ENCODE measurements at places on chromosomes 5 and 9. TPM values are rescaled to one million over a fixed set of nuclear protein-coding genes. Genes with fewer than 3 reads are reported as not detected.

OBP2B gene
- not detected for total RNA-seq

KIF12 gene
- not detected for total RNA-seq

SH3TC2 gene
- total RNA-seq = 9.3 TPM

- DNase-seq = no peak
Observed at GRCh38 chr9:35495984-35496383, 6.1 kb downstream of the RUSC2 start.

DNA sequence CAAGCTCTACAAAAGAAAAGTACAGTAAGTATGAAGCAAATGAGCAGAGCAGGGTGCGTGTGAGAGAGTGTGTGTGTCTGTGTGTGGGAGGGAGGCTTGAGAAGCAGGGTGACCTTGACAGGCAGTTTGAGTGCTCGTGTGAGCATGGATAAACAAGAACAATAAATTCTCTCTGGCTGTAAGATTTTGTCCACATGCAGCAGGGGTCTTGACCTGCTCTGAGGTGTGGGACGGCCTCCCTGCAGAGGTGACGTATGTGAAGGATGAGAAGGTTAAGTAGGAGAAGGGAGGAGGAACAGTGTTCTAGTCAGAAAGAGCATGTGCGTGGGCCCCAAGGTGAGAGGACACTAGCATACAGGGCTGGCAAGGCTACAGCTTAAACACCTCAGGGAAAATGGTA lies 49.0 kb downstream of the SPTLC1 start:
- no peak for DNase-seq

DNA sequence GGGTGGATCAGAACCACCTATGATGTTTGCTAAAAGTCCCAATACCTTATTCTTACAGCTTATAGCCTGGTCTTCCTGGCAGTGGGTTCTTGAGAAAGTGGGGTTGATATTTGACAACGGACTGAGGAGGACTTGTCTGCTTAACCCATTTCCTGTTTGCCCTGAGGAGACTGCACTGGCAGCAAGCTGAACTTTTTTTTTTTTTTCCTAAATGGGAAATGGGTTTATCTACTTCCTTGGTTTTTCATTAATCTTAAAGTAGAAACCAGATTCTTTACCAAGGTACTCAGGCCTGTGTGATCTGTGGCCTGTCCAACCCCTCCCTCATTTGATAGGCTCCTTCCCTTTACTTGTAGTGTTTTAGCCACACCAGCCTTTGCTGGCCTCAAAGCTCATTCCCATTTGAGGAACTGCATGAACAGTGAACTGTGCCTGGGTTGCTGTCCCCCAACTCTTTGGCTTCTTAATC lies 47.1 kb downstream of the C9orf57 start:
- DNase-seq = no peak

DNA sequence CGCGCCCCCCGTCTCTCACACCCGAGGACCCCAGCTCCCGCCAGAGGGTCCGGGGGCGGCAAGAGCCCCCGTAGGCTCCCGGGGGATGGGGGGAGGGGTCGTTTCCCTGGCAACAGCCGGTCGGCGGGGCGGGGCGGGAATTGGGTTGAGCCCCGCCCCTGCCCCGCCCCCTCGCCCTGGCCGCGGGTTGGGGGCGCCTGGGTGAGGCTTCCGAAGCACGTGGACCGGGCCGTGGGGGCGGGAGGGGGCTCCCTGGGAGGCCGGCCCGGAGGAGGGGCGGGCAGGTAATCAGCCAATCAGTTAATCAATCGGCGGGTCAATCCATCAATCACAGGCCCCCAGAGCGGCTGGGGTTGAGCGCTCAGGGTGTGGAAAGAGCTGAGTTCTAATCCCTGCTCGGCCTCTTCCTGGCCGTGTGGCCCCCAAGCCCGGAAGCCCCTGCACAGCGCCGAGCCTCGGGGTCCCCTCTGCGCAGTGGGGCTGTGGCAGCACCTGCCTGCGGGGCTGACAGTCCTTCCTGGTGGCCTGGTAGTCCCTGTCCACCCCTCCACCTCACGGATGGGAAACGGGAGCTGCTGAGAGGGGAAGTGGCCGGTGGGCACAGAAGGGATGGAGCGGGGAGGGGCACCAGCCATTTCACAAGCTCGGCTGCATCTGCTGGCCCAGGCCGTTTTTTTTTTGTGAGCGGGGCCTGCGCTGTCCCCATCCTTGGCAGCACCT lies 174.2 kb upstream of the IER5L start:
- peak; percentile 53 for DNase-seq

DNA sequence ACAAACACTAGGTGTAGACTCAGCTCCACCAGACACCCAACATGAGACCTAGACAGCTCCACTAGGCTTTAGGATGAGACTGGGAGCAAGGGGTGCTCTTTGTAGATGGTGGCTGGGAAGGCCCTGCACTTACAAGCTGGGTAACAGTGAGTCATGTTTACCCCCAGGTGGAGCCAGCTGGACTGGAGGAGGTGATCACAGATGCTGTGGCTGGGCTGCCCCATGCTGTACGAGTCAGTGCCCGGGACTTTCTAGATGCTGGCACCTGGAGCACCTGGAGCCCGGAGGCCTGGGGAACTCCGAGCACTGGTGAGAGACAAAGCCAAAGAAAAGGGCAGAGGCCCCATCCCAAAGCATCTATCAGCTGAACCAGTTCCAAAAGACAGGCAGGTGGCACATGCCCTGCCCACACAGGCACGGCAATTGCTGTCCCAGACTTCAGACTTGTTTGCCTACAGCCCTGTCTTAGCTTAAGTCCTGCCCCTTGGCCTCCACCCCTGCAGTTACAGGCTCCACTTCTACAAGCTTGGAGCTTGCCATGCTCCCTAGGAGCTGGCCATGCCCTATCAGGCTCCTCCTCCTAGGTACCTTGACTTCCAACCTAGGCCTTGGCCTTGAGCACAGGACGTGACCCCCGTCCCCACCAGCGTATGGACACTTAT lies 2.7 kb downstream of the CCL27 start:
- no peak for DNase-seq

GRCh38 chr5:15283076-15283475 lies 216.9 kb upstream of the FBXL7 start:
- no peak for DNase-seq

DNA sequence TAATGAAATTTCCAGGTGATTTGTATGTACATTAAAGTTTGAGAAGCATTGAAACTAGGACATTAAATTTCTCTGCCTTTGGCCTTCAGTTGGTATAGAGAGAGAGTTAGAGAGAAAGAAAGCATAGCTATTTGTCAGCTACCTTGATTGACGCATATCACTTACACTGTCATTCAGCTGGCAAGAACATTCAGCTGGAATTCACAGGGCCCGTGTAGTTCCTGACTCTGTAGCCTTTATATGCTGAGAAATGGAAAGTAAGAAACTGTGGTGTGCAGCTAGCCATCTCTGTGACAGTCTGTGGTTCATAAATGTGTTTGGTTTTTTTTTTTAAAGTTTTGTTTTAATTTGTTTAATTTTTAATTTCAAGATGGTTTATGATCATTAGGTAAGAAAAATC lies 58.9 kb downstream of the DMXL1 start:
- DNase-seq = no peak

GRCh38 chr5:54254482-54255198 lies 55.7 kb downstream of the ARL15 start:
- no peak for DNase-seq

All from neural crest cell (in vitro differentiated cells).